ENCODE measurements at places on chromosomes 2 and 18.

- DNase-seq = peak; percentile 9
Measured at GRCh38 chr18:62187543-62188510, 772 bp downstream of the RELCH start.

DNA sequence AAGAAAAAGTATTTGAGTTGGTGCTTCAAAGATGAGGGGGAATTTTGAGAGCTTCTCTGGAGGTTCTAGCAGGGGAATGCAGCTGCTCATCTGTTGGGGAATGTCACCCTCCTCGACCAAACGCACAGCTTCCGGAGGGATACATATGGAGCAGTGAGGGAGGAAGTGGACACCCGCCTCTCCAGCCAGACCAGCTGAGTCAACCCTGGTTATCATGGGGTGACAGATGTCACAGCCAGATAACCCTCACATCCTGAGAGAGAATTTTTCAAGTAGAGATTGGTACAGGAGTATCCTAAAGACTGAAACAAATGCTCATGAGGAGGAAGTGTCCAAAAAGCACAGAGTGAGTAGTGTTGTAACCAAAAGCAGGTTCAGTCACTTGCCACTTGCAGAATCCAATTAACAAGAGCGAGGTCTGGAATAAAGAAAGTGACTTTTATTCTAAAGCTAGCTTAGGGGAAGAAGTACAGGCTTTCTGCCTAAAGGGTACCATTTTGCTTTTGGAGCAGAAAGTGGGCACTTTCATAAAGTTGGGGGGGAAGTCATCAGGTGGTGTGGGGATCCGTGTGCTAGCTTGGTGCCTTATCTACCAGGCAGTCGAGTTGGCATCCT lies 395.2 kb downstream of the RAD51AP2 start:
- no peak for DNase-seq

DNA sequence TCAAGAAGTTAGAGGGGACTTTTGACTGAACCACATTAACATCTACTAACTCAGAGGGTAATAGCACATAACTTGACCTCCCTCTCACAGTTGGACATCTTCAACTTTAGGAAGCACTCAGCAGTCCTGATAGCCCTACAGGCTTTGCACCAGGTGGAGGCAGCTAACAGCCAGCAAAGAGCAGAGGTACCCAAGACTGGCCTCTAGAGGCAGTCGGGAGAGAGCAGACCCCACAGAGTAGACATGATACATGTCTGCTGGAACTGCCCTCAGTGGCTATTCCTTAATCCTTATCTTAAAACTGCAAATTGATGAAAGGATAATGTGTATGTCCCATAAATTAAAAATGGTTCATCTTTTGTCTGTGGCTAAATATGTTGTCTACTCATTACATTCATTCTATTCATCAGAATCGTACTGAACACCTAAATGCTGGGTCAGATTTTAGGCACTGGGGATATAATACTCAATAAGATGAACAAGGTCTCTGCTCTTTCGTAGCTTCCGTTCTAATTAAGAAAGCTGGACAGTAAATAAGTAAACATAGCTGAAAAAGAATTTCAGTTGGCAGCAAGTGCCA lies 49.8 kb downstream of the CAB39 start:
- DNase-seq = peak; percentile 30

- DNase-seq = no peak
Measured at GRCh38 chr2:149056541-149057255, 18.2 kb downstream of the LYPD6B start.

DNA sequence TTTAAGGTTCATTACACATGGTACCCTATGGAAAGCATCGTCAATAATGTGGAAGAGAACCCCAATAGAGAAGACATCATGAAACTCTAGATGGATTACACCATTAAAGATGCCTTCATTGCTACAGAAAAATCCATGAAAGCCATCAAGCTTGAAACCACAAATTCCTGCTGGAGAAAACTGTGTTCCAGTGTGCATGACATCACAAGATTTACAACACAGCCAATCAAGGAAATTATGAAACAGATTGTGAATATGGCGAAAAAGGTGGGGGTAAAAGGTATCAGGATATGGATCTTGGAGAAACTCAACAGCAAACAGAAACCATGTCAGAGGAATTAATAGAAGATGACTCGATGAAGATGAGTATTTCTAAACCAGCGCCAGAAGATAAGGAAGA lies 200.0 kb downstream of the SLC4A10 start:
- DNase-seq = no peak

GRCh38 chr2:20054931-20055330 lies 3.5 kb upstream of the LAPTM4A start:
- no peak for DNase-seq

GRCh38 chr2:86082756-86083155 lies 22.9 kb downstream of the POLR1A start:
- no peak for DNase-seq

- peak; percentile 25 for DNase-seq
Measured at GRCh38 chr2:200376513-200377354, 70.2 kb downstream of the SPATS2L start.

- DNase-seq = no peak
Measured at GRCh38 chr2:105537466-105537865, 138.6 kb upstream of the FHL2 start.

DNA sequence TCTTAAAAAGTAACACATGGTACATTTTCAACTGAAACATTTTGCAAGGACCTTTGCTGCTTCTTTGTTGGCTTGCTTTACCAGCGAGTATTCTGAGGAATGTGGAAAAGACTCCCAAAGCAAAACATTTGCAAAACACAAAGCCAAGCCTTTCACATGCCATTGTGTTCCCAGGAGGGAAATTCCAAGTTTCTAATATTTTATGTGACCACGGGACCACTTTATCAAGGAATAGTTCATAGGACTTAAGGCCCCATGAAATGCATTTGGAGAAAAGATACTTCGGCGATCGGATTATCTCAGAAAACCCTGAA lies 26.2 kb downstream of the CYP27C1 start:
- DNase-seq = no peak

DNA sequence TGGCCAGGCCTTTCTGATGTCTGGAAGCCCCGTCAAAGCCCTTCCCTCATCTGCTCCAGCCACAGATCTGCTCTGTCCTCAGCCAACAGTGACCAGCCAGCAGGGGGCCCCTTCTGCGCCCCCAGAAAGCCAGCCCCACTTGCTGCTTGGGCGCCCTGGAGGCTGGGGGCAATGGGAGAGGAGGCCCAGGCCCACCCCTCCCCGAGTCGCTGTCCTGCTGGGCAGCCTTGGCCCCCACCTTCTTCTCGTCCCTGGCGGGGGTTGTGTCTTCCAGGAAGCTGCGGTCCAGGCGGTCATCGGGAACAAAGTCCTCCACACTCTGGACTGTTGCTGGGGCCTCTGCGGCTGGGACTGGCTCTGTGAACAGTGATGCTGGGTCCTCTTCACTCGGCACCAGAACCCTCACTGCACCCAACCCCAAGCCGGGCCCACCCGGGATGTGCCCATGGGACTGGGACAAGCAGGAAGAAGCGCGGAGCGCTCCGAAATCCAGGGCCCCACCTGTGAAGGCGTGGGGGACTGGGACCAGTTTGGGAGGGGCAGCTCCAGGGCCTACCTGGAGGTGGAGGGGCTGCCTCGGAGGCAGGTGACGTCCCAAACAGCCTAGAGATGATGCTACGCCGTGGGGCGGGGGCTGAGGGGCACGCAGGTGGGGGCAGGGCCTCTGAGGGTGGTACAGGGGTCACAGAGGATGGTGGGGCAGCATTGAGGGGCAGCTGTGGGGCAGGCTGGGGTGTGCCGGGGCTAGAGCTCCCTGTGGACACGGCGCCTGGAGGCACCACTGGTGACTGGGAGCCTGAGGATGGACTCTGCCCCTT lies 257.6 kb downstream of the ANKRD30B start:
- no peak for DNase-seq

- DNase-seq = no peak
Measured at GRCh38 chr2:61647044-61647443, 108.9 kb upstream of the XPO1 start.

DNA sequence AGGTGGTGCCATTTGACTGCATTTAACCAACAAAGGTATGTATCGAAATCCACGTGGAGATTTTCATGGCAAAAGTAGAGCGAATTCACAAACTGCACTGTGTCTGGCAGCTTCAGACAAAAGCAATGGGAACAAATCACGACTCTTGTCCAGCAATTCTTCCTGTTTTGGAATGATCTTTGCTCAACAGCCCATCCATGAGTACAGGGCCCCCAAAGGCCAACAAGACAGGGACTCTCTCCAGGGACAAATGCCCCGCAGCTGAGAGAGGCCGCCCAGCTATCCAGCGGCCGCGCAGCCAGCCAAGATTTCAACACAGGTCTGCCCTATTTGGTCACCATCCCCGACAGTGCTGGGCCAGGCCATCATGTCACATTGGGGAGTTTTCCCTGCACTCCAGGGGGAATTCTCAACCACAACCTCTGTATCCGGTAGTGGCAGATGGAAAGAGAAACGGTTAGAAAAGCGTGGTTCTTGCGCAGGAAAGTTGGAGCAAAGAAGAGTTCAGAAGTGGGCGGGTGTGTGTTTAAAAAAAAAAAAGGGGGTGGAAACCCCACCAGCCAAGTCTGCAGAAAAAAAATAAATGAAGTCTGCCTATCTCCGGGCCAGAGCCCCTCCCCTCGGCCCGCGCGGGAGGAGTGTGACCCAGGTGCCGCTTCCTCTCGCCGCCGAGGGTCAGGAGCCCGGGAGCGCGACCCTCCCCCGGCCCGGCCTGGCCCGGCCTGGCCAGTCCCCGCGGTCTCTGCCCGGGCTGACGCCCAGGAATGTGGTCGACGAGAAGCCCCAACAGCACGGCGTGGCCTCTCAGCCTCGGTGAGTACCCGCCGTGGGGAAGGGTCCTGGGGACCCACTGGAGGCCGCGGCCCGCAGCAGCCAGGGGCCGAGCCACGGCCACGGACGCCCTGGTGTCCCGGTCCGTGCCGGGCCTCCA lies at the start of gene GYPC:
TSS of gene GYPC (plus strand) at position 659 of the 931 bp plus-strand sequence. CDS start at position 765, 106 bp downstream.
- DNase-seq = no peak

All from CD4-positive, alpha-beta T cell (primary cell).